ENCODE measurements at places on chromosomes 12 and 14.
A peak's percentile ranks its signal among the peaks of the same experiment; 100 is the strongest.

DNA sequence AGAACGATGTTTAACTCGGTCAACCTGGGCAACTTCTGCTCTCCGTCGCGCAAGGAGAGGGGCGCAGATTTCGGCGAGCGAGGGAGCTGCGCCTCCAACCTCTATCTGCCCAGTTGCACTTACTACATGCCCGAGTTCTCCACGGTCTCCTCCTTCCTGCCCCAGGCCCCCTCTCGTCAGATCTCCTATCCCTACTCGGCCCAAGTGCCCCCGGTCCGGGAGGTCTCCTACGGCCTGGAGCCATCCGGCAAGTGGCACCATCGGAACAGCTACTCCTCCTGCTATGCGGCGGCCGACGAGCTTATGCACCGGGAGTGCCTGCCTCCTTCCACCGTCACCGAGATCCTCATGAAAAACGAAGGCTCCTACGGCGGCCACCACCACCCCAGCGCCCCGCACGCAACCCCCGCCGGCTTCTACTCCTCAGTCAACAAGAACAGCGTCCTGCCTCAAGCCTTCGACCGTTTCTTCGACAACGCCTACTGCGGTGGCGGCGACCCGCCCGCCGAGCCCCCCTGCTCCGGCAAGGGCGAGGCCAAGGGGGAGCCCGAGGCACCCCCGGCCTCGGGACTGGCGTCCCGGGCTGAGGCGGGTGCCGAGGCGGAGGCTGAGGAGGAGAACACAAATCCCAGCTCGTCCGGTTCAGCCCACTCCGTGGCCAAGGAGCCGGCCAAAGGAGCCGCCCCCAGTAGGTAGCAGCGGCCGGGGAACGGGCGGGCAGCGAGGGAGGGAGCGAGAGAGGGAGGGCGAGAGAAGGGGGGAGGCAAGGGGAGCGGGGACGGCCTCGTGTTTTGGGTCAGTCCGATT, 513 bp downstream of the HOXC11 start:
- DNase-seq, result no peak

DNA sequence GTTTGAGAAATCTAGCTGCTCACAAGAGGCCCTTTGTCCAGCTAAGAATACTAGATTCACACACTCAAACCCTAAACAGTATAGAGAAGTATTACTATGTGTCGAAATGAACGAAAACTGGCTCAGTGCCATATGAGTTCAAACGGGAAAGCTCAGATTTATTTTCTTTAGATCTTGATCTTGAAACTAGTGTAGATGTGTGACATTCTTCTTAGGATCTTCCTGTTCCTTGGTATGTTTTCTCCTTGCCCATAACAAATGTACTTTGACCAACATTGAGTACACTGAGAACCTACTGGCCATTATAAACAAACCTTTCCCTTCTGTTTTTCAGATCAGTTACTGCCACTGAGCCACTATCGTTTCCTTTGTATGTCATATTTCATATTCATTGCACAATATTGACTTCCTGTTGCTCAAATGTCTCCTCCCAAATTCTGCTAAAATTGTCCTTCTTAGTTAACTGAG, 21.3 kb downstream of the MYBPC1 start:
- peak; percentile 62 for DNase-seq

DNA sequence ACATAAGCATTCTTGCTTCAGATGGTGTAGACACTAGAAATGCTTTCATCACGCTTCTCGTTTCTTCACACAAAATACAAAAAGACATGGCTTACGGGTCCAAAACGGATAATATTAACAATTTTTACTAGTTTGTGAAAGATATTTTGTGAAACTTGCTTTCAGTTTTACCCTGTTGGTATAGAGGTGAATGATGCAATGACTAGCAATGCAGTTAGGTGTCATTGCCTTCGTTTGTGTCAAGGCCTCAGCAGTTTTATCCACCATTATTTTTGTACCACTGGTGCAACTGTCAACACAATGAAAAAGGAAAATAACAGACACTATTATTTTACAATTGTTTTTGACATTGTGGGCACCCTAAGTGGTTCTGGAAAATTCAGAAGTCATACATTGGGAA, 323.0 kb downstream of the FLRT2 start:
- no peak for DNase-seq

GRCh38 chr12:128643155-128643554, 180.6 kb downstream of the SLC15A4 start:
- no peak for DNase-seq

GRCh38 chr14:55715889-55716288, 135.9 kb downstream of the KTN1 start:
- no peak for DNase-seq

DNA sequence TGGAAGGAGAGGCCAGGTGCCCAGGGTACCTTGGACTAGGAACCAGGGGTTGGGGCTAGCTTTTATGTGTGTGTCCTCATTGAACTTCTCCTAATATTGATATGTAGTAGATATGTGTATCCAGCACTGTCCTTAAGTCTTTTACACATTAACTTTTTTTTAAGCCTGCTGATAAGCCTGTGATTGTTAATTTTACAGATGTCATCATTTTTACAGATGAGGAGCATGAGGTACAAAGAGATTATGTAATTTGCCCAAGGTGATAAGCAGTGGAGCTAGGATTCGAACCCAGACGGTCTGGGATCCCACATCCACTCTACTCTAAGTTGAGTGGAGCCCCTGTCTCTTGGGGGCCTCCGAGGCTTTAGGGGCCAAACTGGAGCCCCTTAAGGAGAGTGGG, 10.2 kb upstream of the NR4A1 start:
- no peak for DNase-seq

- no peak for DNase-seq
Measured at GRCh38 chr12:5516371-5517241, 84.7 kb downstream of the NTF3 start.

GRCh38 chr12:57161491-57161890, 14.1 kb upstream of the LRP1-AS start:
- no peak for DNase-seq

GRCh38 chr12:75438059-75438754, 42.3 kb upstream of the GLIPR1 start:
- DNase-seq, result no peak

- DNase-seq, result no peak
Measured at GRCh38 chr14:90416720-90417119, 19.9 kb downstream of the CALM1 start.

GRCh38 chr12:90058704-90059103, 350.1 kb upstream of the ATP2B1 start:
- no peak for DNase-seq

DNA sequence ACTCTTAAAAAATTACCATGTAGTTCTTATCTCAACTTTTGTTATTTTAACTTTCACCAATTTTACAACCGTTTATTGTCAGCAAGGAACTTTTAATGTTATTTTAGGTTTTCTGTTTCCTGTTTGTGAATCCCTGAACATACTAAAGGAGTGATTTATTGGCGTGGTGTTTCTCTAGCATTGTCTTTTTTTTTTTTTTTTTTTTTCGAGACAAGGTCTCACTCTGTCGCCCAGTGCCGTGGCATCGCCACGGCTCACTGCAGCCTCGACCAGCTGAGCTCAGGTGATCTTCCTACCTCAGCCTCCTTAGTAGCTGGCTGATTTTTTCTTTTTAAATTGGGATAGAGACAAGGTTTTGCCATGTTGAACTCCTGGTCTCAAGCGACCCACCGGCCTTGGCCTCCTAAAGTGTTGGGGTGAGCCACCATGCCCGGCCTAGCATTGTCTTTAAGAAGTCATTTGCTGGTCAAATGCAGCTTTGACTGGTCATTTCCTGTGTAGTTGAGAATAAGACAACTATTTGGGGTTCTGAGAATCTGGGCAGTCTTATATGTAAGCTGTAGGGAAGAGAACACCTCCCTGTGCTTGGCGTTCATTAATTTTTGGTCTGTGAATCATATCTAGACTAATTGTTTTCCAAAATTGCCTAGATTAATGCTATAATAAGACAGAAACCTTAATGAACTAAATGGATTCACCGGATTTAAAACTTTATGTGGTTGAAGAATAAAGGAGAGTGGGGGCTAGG, 2.1 kb downstream of the WASHC4 start:
- DNase-seq, result no peak

DNA sequence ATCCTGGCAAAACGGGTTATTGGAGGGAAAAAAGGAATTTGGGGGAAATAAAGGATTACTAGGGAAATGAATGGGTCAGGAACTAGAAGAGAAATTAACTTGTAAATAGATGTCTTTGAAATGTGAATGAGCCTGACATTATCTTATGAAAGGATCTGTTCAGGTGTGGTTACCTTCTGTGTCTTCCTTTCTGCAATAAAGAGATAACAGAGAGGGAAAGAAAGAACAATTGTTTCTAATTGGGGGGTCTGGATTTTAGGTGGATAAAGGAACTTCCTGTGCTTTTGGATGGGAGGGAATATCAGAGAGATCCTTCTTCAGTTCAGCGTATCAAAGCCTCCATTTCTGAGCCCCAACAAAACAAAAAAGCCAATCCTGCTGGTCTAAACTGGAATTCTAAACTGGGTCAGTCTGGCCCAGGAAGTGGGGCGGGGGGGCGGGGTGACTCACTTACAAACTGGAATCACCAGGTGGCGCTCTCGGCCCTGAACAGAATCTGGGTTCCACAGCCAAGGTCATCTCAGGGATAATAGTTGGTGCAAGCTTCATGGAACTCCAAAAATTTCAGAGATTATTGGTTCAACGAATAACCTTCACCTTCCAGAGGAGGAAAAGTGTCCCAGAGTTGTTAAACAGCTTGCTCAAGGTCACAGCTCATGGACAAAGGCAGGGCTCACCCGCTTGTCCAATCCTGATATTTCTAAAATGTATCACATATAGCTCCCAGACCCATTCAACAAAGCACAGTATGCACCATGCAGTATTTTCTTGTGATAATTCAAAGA, 15.2 kb upstream of the PEBP1 start:
- DNase-seq, result peak; percentile 53

GRCh38 chr12:14219156-14219555, 146.3 kb upstream of the ATF7IP start:
- DNase-seq, result no peak
